SW480 (cell line): ENCODE measurements at places on chromosomes 7 and 10.

GRCh38 chr7:137715121-137715520 lies 131.7 kb downstream of the DGKI start:
- DNase-seq, result no peak

- no peak for DNase-seq
Observed at GRCh38 chr10:84593506-84593905, 265.1 kb downstream of the CCSER2 start.

- peak; percentile 17 for DNase-seq
Observed at GRCh38 chr10:71528371-71529206, 131.9 kb downstream of the CDH23 start.

- DNase-seq, result peak; percentile 70
Observed at GRCh38 chr7:142459551-142459963, 201.7 kb upstream of the PRSS58 start.

DNA sequence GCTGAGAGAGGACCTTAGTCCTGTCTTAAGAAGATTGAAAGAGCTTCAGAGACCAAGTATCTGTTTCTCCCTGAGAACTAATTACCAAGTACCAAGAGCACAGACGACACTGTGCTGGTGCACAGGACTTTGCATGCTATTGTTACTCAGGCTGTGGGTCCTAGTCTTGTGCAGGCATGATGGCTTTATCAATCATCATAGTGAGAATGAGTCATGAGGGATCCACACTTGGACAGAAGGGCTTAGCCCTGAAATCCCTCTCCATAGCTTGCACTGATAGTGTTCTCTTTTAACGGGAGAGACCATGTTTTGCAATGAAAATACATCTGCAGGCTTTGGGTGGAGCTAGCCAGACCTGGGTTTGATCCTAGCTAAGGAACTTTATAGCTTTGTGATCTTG lies 93.3 kb downstream of the SORCS3 start:
- DNase-seq, result no peak

- no peak for DNase-seq
Observed at GRCh38 chr10:23834091-23834490, 374.8 kb upstream of the KIAA1217 start.

DNA sequence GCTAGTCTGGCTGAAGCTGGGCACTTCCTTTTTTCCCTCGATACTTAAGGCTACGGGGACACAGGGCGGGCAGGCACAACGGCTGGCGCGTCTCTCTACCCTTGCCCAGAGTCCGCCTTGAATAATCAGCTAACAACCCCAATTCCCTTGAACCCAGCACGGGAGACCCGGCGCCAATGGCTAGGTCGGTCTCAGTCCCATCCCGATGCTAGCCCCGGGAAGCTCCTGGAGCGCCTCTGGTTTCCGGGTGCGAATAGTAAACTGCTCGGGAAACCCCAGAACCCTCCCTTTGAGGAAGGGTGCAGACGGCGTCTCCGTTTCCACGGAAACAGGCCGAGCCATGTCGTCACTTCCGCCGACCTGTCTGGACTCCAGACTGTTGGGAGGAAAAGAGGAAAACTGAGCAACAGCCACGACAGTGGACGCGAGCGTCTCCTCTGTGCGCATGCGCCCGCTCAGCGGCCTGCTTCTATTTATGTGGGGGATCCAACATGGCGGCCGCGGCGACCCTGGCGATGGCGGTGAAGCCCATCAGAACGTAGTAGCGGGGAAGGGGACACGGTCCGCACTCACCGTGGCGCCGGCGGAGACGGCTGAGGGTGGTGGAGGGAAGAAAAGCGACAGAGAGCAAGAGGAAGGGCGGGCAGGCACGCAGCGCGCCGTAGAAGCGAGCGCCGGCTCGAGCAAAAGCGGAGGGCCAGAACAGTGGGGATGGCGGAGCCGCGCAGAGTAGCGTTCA lies at the start of gene UBN2:
Gene UBN2 (plus strand): TSS at position 464 of the 739 bp plus-strand sequence. CDS start 248 bp downstream, at position 712.
- DNase-seq, result peak; percentile 94

GRCh38 chr10:76382381-76382851 lies 951.0 kb downstream of the LRMDA start:
- DNase-seq, result no peak

- no peak for DNase-seq
Observed at GRCh38 chr10:104899779-104900178, 258.7 kb downstream of the SORCS3 start.

- no peak for DNase-seq
Observed at GRCh38 chr10:29569795-29570194, 65.0 kb downstream of the SVIL start.

DNA sequence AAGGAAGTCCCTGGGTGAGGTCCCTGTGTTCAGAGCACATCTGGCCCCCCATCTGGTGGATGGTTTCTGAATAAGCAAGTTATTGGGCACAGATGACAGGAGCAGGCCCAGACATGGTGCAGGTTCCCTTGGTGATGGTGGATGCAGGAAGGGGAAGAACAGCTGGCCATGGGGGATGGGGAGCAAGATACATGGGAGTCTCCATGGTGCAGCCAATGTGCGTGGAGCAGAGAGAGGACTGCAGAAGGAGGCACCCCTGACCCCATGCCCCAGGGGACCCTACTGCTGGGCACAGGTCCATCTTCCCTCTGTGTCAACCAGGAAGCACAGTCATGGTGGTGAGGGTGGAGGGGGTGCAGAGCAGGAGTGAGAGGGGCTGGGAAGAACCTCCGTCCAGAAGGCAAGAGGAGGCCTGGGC lies 43.8 kb upstream of the RABGEF1 start:
- DNase-seq, result peak; percentile 27
